NCI-H2081 treated with DMSO at 0.1 percent for 48 hours (cell line): ENCODE measurements at places on chromosomes 13 and 19.

DNA sequence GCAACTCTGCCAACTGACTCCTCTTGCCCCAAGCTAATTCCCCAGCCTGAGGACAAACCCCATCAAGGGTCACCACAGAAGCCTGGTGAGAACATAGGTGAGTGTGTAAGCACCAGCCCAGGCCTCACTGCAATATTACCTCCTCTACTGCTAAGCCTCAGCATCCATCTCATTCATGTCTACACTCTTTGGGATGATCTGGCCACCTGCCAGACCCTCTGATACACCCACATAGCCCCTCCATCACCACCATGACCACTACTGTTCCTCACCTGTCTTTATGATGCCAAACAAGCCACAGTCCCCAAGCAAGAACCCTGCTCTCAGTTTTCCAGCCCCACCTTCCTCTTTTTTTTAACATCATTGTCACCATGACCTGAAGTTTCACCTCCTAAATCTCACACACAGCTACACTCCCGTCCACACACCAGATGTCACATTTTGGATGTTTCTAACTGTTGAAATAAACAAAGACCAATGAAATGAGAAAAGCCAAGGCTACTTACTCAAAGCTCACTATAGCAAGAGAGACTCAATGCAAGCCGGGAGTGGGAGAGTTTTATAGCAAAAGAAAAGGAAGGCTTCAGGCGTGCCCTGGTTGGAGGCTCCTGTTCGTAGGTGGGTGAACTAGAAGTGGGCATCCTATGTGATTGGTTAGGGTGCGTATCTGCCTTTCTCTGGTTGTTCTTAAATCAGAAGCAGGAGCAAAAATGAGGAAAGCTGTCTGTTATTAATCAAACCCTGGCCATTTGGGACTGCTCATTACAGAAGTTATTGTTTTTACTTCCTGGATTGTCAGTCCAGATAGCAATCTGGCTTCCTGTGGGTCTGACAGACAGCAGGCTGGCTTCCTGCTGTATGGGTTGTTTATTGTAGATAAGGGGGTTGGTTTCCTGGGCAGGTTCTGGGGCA is 2.0 kb downstream of the ZNF792 start:
- no peak for DNase-seq

GRCh38 chr13:22770891-22771290 is 409.9 kb upstream of the SGCG start:
- no peak for DNase-seq

GRCh38 chr13:47481536-47481935 is 519.5 kb downstream of the SUCLA2 start:
- DNase-seq = no peak

DNA sequence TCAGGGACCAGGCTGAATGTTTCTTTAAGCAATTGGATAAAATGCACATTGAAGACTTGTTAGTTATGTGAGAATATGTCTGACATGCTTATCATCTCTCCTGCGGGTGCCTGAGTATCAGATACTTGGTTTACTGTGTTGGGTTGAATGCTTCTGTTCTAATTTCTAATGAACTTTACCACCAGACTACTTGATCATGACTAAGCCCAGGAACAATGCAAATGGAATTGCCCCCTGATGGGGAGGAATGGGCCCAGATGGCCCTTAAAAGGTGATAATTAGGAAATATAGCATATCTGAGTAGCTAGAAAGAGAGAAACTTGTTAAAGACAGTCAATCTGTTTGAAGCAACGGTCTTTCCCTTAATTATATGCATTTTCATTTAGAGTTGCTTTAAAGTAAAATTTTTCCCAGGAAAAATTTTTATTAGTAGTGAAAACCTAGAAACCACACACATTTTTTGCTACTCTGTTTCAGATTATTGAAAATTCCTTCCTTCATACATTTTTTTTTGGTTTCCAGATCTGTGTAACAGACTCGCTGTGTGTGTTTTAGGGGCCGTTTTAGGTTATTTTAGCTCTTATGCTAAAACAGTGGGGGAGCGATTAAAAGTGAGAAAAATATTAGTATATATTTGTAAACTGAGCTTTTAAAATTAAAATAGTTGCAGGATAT is 186.6 kb downstream of the TM9SF2 start:
- no peak for DNase-seq

DNA sequence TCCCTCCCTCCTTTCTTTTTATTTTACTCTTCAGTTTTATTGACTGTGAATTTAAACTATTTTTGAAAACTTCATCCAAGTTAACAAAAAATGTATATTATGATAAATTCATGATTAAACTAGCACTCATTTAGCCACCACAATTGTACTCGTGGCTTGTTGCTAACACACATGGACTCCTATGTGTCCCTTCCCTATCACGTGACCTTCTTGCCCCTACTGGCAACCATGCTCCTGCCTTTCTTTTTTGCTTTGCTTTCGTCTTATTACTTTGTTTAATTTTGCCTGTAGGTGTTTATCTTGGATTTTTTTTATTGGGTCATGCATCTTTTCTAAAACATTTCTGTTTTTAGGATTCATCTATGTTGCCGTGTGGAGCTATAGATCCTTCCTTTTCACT is 8.2 kb downstream of the CLC start:
- no peak for DNase-seq

GRCh38 chr19:10262771-10263170 is 8.1 kb upstream of the ICAM1 start:
- no peak for DNase-seq

DNA sequence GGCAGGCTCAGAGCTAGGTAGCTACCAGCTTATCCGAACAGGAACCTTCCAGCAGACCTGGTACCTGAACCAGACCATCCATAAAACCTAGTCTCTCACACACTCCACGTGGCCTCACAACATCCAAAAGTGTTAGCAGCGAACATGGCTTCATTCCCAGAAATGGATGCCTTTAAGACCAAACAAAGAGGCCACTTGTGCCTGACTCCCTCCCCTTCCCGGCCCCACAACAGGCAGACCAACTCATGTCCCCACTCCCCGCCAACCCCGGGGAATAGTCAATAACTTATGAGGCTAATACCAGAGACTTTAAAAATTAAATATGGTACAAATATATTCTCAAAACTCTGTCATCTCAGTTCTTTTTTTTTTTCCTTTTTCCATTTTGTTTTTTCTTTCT is 46.2 kb downstream of the ZNF557 start:
- no peak for DNase-seq

GRCh38 chr19:47323872-47324271 is 8.1 kb upstream of the C5AR2 start:
- DNase-seq = no peak

- DNase-seq = peak; percentile 1
These were observed 11.8 kb upstream of the LILRA2 start for GRCh38 chr19:54561840-54562239.

GRCh38 chr13:94169454-94170144 is 309.9 kb downstream of the DCT start:
- no peak for DNase-seq

- no peak for DNase-seq
These were observed 12.5 kb downstream of the FZR1 start for GRCh38 chr19:3518659-3519058.

GRCh38 chr13:74835579-74835978 is 646.4 kb downstream of the TBC1D4 start:
- no peak for DNase-seq

- no peak for DNase-seq
These were observed 56.2 kb downstream of the ATP11A start for GRCh38 chr13:112746044-112746443.

DNA sequence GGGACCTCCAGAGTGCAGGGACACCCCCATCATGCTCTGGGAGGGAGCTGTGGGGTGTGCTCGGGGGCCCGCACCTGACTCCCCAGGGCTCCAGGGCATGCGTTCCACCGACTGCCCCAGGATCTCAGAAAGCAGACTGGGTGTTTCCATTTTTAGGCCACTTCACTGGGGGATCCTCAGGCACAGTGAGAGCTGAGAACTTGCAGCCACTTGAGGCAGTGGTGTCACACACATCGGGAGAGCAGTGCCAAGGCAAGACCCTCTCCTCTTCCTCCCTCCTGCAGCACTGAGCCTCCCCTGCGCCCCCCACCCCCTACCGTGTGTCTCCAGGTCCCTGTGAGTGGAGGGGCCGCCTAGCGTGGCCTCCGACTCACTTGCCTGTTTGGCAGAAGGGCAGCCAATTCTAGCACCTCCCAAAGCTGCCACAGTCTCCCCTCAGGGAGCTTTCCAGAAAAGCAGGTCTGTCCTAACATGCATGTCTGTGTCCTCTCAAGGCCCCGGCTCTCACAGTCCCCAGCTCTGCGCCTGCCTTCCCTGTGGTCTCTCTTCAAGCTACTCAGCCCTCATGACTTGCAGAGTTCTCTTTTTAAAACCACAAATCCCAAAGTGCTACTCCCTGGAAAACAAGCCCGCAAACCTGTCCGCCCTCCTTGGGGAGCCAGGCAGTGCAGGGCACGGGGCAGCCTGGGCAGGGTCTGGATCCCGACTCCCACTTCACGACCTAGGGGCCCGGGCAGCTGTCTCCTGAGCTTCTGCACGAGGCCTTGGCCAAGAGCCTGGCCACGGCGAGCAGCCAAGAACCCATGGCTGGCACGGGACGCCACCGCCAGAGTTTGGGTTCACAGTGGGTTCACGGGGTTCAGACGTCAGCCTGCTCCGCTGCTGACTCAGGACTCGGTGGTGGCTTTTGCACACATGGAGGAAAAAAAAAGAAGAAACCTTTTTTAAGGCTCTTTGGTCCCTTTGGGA is 94.1 kb downstream of the STK24 start:
- DNase-seq = no peak

DNA sequence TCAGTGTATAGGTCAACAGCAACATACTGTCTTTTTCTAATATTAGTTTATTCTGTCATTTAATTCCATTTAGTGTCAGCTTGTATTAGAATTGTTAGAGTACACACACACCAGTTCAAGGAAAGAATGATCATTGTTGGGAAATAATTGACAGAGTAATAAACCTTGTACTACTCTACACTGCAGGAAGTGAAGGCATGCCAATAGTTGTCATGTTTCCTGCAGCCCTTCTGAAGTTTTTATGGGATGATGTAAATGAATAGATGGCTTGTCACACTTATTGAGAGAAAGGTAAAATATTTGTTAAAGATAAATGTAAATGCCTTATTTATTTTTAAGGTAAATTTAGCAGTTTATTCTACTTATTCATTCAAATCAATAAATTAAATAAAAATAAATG is 306.9 kb upstream of the KLHL1 start:
- no peak for DNase-seq

DNA sequence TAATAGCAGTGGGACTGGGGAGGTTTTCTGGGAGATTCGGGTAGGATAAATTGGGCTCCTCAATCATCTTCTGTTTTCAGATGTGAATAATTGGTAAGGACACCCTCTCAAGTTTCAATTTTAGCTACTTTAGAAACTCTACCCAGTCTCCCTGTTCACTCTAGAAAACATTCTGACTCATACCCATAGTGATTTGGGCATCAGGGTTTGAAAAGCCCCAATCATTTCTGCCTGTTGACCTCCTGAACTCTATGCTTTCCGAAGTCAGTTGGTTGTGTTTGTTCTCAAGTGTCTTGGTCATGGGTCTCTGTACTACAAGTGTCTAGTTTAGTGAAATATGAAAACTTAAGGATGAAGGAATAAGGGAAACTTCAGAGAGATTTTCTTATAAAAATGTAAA is 911.3 kb upstream of the GPC6 start:
- DNase-seq = no peak

DNA sequence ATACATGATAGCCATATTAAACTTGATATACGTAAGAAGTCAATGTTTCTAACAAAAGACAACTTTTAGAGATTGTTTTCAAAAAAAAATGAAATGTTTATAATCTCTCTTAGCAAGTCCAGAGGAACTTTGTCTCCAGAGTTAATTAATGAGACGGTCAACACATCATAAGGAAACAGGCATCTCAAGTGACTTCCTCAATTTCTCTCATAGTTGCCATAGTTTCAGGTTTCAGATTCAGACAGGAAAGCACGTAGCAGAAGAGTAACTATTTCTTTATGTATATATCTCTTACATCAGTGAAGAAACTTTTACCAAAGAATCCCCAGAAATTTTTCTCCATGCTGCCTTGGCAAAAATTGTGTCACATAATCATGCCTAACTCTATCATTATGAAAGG is 159.6 kb upstream of the ATXN8OS start:
- no peak for DNase-seq

DNA sequence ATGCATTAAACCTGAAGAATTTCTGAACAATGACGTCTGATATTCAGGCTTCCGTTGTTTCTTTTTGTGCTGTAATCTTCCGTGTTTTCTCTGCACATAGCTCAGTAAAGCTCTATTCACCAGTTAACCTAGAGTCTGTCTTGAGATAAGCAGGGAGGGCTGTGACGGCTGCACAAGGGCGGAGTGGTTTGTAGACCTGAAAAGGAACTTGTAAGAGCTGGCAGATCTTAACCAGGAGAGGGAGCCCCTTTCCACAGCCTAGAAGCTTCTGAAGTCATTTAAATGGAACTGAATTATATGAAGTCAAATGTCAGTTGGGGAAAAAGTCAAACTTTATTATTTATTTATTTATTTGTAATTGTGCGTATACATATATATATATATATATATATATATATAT is 27.5 kb downstream of the DPRX start:
- no peak for DNase-seq

- DNase-seq = no peak
These were observed 156.0 kb downstream of the KCTD12 start for GRCh38 chr13:76730220-76730619.

GRCh38 chr13:21608961-21609360 is 5.0 kb upstream of the MICU2 start:
- DNase-seq = no peak

- no peak for DNase-seq
These were observed 77.7 kb downstream of the LRRC63 start for GRCh38 chr13:46289260-46289955.

DNA sequence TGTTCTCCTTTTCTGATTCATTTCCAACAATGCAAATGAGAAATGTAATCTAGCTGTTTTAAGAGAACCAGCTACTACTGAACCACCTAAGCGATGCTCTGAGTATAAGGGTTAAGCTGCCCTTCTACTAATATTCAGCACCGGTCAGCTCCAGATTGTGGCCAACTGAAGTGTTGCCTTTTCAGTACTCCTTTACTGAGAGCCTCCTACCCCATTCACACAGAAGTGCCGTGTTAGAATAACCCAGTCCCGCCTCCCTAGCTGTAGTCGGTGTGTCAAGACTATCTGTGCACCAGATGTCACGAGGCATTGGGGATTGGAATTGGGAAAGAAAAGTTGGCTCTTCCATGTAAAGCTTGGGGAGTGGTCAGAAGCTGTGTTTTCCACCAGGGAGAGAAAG is 45.4 kb downstream of the FAM124A start:
- DNase-seq = no peak

GRCh38 chr19:19530423-19530804 is 1.7 kb downstream of the YJEFN3 start:
- DNase-seq = no peak

DNA sequence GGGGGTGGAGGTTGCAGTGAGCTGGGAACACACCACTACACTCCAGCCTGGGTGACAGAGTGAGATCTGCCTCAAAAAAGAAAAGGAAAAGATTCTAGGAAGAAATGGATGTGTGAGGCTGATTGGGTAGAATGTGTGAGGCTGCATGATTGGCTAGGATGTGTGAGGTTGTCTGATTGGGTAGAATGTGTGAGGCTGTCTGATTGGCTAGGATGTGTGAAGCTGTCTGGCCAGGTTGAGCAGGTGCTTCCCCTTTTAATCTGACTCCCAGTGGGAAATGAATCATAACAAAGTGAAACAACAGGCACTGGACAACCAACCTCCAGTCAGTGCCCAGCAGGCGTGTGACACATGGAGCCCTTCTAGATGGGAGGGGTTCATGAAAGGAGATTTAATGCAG is 14.7 kb downstream of the C13orf46 start:
- DNase-seq = no peak
